CD4-positive, alpha-beta T cell (primary cell): ENCODE measurements at places on chromosomes 2 and 18. TPM values are rescaled to one million over a fixed set of nuclear protein-coding genes. Genes with fewer than 3 reads are reported as not detected.

The KYNU gene
- 0.50 TPM for total RNA-seq

DNA sequence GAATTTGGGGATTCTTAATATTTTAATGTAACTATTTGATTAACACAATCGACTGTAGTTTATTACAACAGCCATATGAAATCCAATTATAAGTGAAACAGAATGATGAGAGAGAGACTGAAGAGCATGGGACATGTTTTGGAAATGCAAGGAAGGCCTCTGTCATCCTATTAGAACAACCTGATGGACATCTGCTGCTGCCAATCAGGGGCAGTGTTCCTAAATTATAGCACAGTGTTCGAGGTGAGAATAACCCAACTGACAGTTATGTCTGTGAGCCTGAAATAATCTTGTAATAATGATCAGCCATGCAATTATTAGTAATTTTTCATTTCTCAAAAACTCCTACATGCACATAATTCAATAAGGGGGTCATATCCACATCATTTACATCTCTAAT is 73.6 kb downstream of the CCDC141 start:
- DNase-seq: no peak

- no peak for DNase-seq
Observed at GRCh38 chr2:233745073-233745755, 14.9 kb upstream of the UGT1A1 start.

The ASB18 gene
- total RNA-seq: not detected

DNA sequence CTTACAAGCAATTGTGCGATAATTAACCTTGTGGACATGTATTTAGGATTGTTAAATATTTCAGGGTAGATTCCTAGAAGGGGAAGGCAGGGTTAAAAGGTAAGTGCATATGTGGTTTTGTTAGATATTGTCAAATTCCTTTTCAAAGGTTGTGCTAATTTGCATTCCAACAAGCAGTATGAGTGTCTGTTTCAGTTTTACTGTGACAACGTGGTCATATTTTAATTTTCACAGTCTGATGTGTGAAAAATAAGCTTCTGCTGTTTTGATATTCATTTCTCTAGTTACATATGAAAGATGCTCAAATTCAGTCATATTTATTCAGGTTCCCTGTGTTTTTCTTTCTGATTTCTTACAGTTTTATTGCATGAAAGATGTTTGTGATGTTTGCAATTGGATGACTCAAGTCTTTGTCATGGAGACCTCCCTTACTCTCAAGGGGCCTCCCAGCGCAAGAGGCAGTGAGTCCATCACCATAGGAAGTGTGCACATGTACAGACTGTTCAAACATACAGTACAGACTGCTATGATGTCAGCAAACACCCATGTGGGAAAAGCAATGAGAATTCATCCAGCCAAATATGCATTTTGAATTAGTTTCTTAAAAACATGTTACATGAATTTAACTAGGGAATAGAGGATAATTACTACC is 310.8 kb downstream of the GALR1 start:
- DNase-seq: no peak

The COLEC12 gene
- not detected for total RNA-seq
